ENCODE measurements at places on chromosomes 2 and 18.

- peak; percentile 72 for DNase-seq
These were observed 92.4 kb upstream of the RMDN2 start for GRCh38 chr2:37832590-37833197.

GRCh38 chr18:21743166-21743832 lies 2.7 kb downstream of the MIB1 start:
- DNase-seq, result no peak

DNA sequence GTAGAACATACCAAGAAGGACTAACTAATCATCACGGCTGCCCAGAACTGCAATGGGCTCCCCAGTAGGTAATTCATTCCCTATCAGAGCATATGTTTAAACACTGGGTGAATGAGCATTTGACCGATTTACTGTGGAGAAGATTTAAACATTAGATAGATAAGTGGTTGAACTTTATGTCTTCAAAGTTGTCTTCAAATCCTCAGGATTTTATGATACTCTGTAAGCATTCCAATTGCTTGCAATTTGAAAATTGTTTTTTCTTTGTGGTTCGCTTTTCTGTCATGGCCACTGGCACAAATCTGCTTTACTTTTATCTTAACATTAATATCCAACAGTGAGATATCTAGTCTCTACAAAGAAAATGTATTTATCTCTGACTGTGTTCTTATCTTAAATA lies 37.7 kb upstream of the MMADHC start:
- no peak for DNase-seq

DNA sequence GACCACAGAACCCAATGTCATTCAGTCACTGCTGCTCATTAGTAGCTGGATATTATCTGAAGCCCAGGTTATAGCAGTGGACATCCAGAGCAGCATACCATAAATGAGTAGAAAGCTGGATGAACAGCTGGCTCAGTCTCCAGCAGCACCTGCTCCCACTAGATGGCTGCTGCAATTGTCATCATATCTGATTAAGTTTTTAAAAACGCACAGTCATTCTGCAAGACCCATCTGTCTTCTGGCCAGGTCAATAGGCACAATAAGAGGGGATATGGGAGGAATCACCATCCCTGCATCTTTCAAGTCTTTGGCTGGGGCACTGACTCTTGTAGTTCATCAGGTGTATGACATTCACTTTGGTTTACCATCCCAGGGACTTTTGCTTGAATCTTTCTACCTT lies 55.1 kb upstream of the XDH start:
- no peak for DNase-seq

DNA sequence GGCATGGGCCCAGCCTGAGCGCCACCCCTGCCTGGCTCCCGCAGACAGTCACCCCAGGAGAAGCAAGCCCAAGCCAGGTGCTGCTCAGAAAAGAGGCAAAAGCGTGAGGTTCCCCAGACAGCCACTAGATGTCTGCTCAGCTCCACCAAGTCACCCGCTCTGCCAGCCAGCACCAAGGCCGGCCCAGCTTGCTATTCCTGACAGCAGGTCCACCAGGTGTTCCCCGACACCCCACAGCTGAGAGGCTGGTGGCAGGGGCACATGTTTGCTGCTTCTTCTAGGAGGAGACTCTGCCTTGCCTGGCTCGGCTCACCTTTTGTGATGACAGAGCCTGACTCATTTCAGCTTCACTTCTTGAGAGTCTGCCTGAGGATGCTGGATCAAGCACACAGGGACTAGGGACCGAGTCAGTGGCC lies 206.7 kb downstream of the MGAT5 start:
- DNase-seq, result no peak

DNA sequence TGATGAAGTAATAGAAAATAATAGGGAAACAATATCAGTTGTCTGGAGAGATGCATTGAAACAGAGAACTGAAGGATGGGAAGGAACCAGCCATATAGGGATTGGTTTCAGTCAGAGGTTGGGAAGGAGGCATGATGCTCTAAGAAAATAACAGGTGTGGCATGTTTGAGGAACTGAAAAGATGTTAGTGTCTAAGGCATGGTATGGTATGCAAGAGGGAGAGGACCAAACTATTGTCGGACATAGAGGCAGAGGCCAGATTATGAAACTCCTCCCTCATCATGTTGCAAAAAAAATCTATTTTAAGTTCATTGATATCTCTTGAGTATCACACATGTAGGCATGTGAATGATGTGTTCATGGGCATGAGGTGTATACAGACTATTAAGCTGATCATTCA lies 48.9 kb upstream of the EMILIN2 start:
- no peak for DNase-seq

DNA sequence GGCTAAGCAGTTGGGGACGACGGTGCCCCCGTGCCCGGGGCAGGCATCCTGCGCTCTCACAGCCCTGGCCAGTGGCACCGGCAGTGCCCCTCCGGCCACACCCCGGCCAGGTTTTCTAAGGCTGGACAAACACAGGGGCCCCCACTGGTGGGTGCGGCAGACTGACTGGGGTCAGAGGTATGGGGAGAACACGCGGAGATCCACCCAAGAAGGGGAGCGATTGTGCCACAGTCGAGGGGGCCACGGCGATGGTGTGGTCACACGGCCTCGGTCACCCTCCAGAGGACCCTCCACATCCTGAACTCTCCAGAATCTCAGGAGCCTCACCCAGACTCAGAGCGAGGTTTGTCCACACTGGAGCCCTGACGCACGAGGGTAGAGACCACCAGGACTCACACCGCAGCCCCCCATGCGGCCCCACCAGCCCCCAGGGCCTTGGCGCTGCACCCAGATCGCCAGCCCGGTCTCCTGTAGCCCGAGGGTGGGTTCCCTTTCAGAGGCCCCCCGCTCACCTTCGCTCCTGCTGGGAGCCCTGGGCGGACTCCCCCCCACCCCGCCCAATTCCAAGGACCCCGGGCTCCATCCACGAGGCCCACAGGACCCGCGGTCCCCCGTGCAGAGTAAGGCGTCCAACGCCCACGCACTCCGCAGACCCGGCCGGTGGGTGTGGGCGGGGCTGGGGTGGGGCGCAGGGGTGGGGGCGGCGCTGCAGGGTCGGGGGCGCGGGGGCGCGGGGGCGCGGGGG lies 15.2 kb downstream of the PDCD1 start:
- DNase-seq, result no peak
